ENCODE measurements at places on chromosomes 6 and 20. TPM values are rescaled to one million over a fixed set of nuclear protein-coding genes. Genes with fewer than 3 reads are reported as not detected.

Gene HLA-DMB
- 14.0 TPM for total RNA-seq

Gene AVP
- total RNA-seq, result not detected

Gene ALDH8A1
- total RNA-seq, result 1.4 TPM

Gene ADGRF5
- not detected for total RNA-seq

Gene HCRTR2
- total RNA-seq, result not detected

DNA sequence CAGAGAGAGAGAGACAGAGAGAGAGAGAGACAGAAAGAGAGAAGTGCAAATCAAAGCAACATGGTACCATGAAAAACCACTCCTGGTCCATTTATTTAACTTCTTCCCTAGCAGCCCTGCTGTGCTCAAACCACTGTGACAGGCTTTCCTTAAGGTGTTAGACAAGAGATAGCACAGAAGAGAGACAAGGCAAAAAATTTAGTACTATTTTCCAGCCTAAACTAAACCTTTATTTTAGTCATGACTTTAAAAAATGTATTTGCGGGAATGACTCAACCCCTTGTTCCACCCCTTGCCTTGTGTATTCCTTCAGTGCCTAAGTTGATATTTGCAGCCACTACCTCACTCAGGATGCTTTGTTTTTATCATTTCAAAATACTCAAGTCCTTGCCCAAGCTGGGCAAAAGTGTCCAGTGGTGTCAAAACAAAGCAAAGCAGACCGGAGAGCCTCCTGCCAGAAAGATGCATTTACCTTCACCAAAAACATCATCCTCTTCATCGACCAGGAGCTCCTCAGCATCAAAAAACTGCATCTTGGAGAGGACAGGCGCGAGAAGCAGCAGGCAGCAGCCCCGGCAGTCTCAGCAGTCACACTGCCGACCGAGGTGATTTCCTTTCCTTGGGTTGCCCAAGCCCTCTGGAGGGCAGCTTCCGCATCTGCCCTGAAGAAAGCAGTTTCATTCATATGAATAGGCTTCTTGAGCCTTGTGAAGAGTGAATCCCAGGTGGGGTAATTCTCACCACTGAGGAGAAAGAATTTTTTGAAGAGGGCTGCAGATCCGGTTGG, at the start of gene RIPOR2:
RIPOR2 (minus strand) TSS at position 595 of the 787 bp plus-strand sequence; CDS start at position 533, 62 bp downstream.
- H3K27me3 ChIP-seq, result no peaks in the 10 kb centered on the region
- peak within 1 kb of the TSS; percentile 99 for H3K4me3 ChIP-seq
- peaks cover 24% of the 10 kb centered on the region for H3K36me3 ChIP-seq
- H3K4me1 ChIP-seq, result peaks cover 75% of the 10 kb centered on the region

DNA sequence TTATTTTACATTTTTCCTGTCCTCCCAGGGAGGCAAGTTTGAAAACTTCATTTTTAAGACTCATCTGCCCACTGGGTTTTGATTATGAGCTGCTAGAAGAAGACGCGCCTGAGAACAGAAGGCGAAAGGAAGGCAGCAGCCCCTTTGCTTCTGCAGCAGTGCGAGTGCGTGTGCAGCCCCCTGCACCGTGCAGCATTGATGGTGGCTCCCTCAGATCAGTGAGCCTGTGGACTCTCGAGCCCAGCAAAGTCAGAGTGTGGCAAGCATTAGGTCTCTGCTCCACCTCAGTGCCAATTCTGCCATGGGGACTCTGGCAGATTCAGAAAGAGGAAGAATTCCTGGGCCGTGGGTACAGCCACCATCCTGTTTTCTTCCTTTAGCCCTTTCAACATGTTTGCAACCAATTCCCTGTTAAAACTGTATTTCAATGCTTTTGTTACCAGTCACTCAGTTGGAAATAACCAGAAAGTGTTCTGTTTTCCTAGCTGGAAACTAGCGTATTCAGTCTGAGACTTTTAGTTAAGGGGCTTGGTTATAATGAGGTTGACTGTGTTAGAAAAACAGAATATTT, 134.8 kb upstream of the OGFRL1 start:
- no peak for DNase-seq
- no peak overlapping the region for H3K27ac ChIP-seq
- no peaks in the 10 kb centered on the region for H3K36me3 ChIP-seq
- H3K4me3 ChIP-seq, result no peak overlapping the region

- no peak overlapping the region for H3K27ac ChIP-seq
- peaks cover 26% of the 10 kb centered on the region for H3K4me1 ChIP-seq
- H3K4me3 ChIP-seq, result peak overlapping the region; percentile 10
- H3K36me3 ChIP-seq, result peaks cover 3% of the 10 kb centered on the region
- no peak for DNase-seq
Measured at GRCh38 chr20:36093804-36094145, 60.8 kb upstream of the EPB41L1 start.

- peaks cover 69% of the 10 kb centered on the region for H3K36me3 ChIP-seq
- H3K27me3 ChIP-seq, result no peaks in the 10 kb centered on the region
- H3K4me3 ChIP-seq, result no peak overlapping the region
- H3K27ac ChIP-seq, result no peak overlapping the region
Measured at GRCh38 chr6:44404715-44405099, 17.2 kb downstream of the CDC5L start.

Data from activated naive CD8-positive, alpha-beta T cell treated with anti-CD3 and anti-CD28 coated beads, Interleukin-2, amount 10 ng/mL, durations not matched to agents 7 days and 5 days (primary cell).